ENCODE measurements at places on chromosomes 6 and 20. TPM values are rescaled to one million over a fixed set of nuclear protein-coding genes. Genes with fewer than 3 reads are reported as not detected.

DNA sequence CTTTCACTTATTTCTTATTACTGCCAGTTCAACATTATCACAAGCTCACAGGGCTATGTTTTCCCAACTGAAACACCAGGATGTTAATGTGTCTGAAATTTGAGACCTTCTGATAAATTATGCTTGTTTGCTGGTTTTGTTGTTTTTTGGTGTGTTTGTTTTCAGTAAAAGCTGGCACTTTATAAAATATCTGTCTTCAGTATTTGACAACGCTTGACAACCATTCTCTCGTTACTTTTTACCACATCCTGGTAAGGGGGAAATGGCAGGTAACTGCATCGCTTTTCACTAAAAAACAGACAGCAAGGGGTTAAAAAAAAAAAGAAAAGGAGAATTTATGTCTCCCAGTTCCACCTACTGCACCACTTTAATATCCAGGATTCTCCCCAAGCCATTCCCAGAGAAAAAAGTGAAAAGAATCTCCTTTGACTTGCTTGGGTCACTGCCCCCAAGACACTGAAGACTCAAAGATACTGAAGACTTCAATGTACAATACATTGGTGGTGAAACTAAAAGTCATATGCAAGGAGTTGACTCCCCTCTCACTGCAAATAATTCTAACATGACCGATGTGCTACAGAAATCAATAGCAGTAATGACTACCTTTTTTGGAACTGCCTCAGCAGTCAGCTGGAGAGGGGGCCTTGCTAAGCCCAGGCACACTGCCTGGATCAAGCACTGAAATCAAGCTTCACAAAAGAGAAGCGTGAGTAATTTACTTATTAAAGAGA, 88.9 kb downstream of the HIVEP2 start:
- DNase-seq: no peak

Gene BPI
- not detected for polyA plus RNA-seq

Gene FRK
- polyA plus RNA-seq: 2.2 TPM

Gene PNPLA1
- not detected for polyA plus RNA-seq
